ENCODE measurements at places on chromosomes 1 and 21. TPM values are rescaled to one million over a fixed set of nuclear protein-coding genes. Genes with fewer than 3 reads are reported as not detected.

- DNase-seq = no peak
Observed at GRCh38 chr1:239896980-239897379, 194.7 kb upstream of the FMN2 start.

DNA sequence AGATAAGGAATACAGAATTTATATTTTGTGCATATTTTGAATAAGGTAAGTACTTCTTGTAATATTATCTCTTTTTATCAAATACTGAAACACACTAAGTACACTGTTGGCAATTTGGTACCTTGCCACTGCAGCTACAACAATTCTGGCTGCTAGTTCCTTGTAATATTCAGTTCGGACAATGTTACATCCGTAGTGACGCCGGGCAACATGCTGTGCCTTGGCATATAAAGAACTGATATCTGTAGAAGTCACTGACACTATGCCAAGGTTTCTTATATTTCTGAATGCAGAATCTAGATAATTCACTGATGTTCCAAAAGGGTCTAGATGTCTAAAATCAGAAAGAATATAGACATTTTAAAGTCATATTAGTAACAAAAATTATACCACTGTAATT, 17.5 kb downstream of the TRMT1L start:
- peak; percentile 34 for DNase-seq

DNA sequence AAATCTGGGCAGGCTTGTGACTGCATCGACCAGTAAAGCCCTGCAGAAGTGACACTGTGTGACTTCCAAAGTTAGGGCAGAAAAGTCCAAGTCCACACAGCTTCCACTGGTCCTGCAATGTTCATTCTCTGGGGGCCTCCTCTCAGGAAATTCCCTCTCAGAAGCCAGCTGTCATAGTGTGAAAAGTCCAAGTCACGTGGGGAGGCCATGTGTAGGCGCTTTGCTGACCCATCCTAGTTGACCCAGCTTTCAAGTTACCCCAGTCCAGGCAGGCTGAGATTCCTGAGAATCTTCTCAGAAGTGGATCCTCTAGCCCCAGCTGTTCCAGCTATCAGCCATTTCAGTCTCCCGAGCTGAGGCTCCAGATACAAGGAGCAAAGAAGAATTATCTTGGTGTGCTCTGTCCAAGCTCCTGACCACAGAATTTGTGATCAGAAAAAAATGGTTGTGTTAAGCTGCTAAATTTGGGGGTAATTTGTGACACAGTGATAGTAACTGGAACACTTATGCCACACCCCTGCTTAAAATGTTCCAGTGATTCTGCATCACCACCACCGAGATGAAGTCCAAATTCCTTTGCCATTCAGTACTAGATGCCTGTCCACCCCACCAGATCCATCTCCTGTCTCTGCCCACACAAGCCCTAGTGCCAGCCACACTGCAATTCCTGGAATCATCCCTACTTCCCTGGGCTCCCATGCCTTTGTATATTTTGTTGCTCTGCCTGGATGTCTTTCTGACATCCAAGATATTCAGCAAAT, 2.5 kb upstream of the STUM start:
- DNase-seq = no peak

- DNase-seq = peak; percentile 73
Observed at GRCh38 chr21:44085491-44086321, 21.5 kb upstream of the PWP2 start.

- no peak for DNase-seq
Observed at GRCh38 chr21:29775462-29775861, 164.3 kb downstream of the GRIK1 start.

- no peak for DNase-seq
Observed at GRCh38 chr1:117653732-117654492, 48.1 kb downstream of the TENT5C start.

DNA sequence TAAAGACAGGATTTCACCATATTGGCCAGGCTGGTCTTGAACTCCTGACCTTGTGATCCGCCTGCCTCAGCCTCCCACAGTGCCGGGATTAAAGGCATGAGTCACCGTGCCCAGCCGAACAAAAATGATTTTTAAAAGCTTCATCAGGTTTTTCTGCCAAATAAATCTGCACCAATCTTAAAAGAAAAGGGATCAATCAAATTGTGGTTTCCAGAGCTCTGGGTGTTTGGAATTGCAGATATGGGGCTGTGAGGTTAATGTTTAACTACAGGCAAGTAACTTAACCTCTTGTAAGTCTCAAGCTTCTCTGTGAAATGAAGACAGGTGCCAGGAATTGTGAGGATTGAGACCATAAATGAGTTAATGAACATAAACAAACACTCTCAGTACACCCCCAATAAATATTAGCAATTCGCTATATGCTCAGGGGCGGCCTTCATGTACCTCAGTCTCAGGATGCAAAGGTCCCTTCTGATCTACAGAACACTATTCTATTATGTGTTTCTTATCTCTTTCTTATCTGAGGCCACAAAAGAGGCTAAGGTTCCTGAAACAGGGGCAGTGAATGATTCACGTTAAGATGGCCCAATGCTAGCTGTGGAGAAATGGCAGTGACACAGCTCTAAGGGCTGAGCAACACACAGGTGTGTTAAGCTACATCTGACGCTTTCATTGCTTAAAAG, 7.1 kb upstream of the GNPAT start:
- no peak for DNase-seq

GRCh38 chr1:10795276-10796021, 997 bp downstream of the CASZ1 start:
- no peak for DNase-seq

- no peak for DNase-seq
Observed at GRCh38 chr1:170027760-170028159, 46.7 kb downstream of the KIFAP3 start.

DNA sequence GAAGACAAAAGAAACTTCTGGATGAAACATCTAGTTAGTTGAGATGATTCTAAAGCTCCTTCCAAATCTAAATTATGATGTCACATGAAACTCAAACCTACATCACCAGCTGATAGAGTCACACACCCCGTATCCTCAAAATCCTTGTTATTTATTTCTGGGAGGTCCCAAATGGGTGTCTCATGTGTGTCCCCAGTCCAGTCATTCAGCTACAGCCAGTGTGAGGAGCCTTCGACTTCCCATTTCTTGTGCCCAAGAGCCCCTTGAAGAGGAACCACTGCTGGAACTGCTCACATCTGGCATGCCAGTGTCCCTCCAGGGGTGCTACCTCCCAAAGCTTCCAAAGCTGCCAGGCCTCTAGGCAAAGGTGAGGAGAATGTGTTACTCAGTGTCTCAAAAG, 32.5 kb upstream of the KCNA3 start:
- DNase-seq = no peak

DNA sequence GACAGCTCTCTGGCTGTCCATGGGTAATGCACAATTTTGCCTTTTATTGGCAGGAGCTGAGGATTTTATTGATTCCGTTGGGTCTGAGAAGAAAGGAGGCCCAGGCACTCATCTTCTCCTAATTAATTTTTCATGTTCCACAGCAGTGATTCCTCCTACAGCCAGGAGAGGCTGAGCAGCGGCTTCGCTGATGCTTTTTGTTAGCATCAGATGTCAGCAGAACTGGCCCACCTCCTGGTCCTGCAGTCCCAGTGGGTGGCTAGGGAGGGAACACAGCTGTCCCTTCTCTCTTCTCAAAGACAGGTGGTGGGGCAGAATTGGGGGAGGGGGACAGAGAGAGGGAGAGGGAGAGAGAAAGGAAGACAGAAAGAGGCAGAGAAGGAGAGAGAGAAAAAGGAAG, 5.7 kb downstream of the MT1HL1 start:
- no peak for DNase-seq

- no peak for DNase-seq
Observed at GRCh38 chr1:211335522-211336157, 9.0 kb downstream of the TRAF5 start.

- DNase-seq = no peak
Observed at GRCh38 chr1:71829346-71829745, 453.0 kb downstream of the NEGR1 start.

- no peak for DNase-seq
Observed at GRCh38 chr1:87004857-87005256, 90.4 kb downstream of the HS2ST1 start.

- no peak for DNase-seq
Observed at GRCh38 chr1:118032883-118033282, 103.3 kb downstream of the WDR3 start.

DNA sequence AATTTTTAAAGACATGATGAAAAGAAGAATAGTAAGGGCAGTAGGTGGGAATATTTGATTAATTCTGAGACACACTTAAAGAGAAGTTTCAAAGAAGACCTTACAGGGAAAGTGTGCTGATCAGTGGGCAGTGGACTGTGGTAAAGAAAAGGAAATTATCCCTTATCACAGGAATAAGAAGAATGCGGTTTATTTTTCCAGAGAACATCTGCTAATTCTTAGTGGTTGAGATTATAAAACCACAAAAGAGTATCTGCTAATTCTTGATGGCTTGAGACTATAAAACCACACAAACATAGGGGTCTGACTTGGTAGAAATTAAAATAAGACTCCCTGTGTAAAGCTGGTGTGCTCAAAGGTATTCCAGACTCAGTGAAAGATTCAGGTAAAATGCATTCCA, 60.0 kb upstream of the KCTD3 start:
- no peak for DNase-seq

DNA sequence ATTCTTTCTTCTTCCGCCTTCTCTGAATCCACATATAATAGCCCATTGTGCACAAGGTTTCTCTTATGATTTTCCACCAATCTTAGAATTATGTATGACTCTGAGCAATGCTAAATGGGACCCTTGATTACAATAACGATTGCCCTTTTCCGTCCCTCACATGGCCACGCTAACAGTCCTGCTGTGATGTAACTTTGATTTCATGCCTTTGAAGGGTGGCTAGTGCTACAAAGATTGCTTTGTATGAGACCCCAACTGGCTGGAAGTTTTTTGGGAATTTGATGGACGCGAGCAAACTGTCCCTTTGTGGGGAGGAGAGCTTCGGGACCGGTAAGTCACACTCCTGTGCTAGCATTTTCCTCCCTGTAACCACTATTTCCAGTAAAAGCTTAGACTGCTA, 45.3 kb downstream of the PGM1 start:
- DNase-seq = no peak

DNA sequence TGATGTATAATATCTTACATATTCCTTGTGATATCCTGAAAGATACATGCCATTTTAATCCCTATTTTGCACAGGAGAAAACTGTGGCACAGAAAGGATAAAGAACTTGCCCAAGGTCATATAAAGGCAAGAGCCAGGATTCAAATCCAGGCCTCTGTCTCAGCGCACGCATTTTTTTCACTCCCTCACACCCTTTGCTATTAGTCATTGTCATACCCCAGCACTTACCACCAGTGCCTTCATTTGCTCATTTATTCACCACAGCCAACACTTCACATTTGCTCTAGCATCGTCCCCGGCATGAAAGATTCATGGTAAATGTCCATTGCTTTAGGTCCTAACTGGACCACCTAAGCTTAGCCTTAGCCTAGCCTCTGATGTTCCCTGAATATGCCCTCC, 14.2 kb downstream of the ALX3 start:
- no peak for DNase-seq

DNA sequence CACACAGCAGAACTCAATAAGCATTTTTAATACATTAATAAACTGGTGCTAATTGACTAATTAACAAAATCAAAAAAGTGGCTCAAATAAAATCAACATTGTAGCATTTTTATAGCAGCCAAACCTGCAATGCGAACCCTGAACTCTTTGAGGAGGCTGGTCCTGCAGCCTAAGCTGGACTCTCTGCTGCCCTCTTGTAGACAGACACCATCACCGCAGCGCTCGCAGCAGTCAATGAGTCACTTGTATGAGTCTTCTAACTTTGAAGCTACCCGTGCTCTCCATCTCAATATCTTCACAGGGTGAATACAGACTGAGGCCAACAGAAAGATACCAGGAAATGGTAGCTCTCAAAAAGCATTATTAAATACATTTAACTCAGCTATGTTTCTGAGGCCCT, 9.7 kb upstream of the KRTAP7-1 start:
- DNase-seq = no peak

CR1L gene
- 0.73 TPM for total RNA-seq

TMED5 gene
- 34.2 TPM for total RNA-seq

RUSC1 gene
- 32.0 TPM for total RNA-seq

TDRD5 gene
- total RNA-seq = 6.0 TPM

KRTAP20-1 gene
- not detected for total RNA-seq

LYSMD1 gene
- 10.6 TPM for total RNA-seq

KIF1B gene
- total RNA-seq = 264 TPM

COA6 gene
- total RNA-seq = 10.7 TPM

KRTAP21-2 gene
- not detected for total RNA-seq

XPR1 gene
- total RNA-seq = 215 TPM

CAPN9 gene
- total RNA-seq = not detected

ST6GALNAC3 gene
- total RNA-seq = 15.2 TPM

LMX1A gene
- 13.3 TPM for total RNA-seq

FAM131C gene
- total RNA-seq = 1.8 TPM

KRTAP24-1 gene
- total RNA-seq = not detected

C1QB gene
- 7.0 TPM for total RNA-seq

RGS5 gene
- 10.9 TPM for total RNA-seq

Data from cerebellum (tissue), 4 donors.